Activated T-cell treated with anti-CD3 and anti-CD28 coated beads, Interleukin-2, amount 50 U/mL, for 24 hours (primary cell): ENCODE measurements at places on chromosomes 7 and 10.

- H3K27me3 ChIP-seq, result peaks cover 42% of the 10 kb centered on the region
- H3K36me3 ChIP-seq, result no peaks in the 10 kb centered on the region
These were observed 48.8 kb upstream of the SLC35B4 start for GRCh38 chr7:134365341-134366054.

DNA sequence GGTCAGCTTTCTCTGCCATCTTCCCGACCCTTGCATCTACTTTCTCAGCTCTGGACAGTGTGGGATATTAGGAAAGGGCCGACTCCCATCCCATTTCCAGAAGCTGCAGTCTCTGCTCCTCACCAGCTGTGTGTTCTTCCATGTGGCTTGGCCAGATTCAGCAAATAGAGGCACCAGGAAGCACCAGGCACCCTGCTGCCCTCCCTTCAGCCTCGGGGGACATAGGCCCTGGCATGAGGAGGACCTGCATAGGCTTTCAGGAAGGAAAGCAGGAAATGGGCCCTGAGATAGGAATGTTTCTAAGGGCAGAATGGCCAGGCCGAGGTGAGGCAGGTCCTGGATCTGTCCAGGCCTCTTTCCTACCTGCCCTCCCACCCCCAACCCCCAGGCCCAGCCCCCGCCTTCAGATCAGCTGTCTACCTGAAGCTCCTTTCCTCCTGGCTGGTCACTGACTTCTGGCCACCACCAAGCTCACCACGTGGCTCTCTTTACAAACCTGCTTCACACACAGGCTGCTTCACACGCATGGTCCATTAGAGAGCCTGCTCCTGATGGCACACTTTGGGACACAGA, 27.5 kb upstream of the PURB start:
- H3K27ac ChIP-seq, result peak overlapping the region; percentile 88
- DNase-seq, result no peak
- no peaks in the 10 kb centered on the region for H3K36me3 ChIP-seq

DNA sequence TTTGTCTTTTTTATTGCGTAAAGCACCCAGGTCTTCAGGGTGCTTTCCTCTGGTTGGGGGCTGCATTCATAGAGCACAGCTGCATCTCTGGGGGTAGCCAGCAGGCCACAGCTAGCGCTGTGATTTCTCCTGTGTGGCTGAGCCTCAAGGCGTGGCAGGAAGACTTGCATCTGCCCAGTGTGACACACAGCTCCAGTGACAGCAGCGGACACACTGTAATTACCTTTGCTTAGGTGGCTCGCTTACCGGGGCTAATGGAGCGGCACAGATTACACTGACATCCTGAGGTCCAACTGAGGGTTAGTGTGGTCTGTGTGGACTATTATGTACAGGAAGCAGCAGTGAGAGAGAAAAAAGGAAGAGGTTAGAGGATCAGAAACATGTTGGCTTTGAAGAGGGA, 27.1 kb downstream of the ABCB4 start:
- peaks cover 5% of the 10 kb centered on the region for H3K27me3 ChIP-seq
- H3K36me3 ChIP-seq, result no peaks in the 10 kb centered on the region
- H3K4me1 ChIP-seq, result no peaks in the 10 kb centered on the region
- H3K27ac ChIP-seq, result no peak overlapping the region
- no peak overlapping the region for H3K4me3 ChIP-seq

DNA sequence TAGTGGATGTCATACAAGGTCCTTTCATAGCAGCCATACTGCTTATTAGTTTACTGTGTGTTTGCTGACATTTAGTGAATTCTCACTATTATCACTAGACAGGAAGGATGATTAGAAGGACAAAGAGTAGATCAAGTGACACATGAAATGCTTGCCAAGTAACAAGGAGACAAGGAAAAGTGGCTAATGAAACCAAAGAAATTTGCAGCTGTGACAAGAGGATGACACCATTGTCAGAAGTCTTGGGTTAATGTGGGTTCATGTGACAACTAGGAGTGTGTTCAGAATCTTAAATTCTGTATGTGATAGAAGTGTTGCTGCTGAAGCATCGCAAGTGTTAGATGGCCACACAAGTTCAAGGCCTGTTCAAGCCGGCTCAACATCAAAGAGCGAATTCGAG, 40.8 kb upstream of the FAM180A start:
- H3K27me3 ChIP-seq, result peaks cover 6% of the 10 kb centered on the region
- no peak overlapping the region for H3K4me3 ChIP-seq
- no peaks in the 10 kb centered on the region for H3K4me1 ChIP-seq
- H3K27ac ChIP-seq, result no peak overlapping the region
- H3K36me3 ChIP-seq, result no peaks in the 10 kb centered on the region
- DNase-seq, result no peak

DNA sequence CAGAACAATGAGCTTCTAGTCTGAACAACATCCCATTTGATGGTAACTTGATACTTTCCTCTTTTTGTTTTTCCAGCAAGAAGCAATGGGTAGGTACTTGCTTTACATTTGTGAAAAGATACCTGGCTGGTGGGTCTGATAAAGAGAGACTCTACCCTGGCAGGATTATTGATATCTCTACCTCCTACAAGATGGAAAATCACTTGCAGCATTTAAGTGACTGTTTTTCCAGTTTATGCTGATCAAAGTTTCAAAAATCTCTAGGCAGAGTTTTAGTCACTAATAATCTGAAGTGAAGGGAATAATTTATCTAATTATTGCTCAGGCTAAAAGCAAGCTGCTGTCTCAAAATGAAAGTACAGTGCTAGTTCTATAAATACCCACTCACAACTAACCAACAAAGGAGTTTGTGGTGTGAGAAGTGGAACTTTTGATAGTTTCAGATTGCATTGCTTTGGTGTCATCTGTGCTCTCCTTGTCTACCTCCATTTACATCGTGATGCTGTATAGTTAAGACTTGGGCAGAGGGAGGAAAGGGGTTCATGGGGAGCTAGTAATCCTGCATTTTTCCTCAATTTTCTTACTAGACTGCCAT, 86.0 kb upstream of the ANKRD1 start:
- H3K4me1 ChIP-seq, result peaks cover 42% of the 10 kb centered on the region
- H3K4me3 ChIP-seq, result no peak overlapping the region
- H3K27me3 ChIP-seq, result no peaks in the 10 kb centered on the region
- no peaks in the 10 kb centered on the region for H3K36me3 ChIP-seq
- DNase-seq, result no peak
- H3K27ac ChIP-seq, result peak overlapping the region; percentile 83
